ENCODE measurements at places on chromosomes 16 and 17. TPM values are rescaled to one million over a fixed set of nuclear protein-coding genes. Genes with fewer than 3 reads are reported as not detected.

Gene TTYH2
- 5.1 TPM for total RNA-seq

Gene CSH1
- total RNA-seq, result not detected

Gene GDPD1
- total RNA-seq, result 6.4 TPM

Gene CCT6B
- 2.1 TPM for total RNA-seq
